ENCODE measurements at places on chromosomes 5 and 9. TPM values are rescaled to one million over a fixed set of nuclear protein-coding genes. Genes with fewer than 3 reads are reported as not detected.

GRCh38 chr5:84869675-84870074, 485.0 kb upstream of the EDIL3 start:
- no peak for DNase-seq

DNA sequence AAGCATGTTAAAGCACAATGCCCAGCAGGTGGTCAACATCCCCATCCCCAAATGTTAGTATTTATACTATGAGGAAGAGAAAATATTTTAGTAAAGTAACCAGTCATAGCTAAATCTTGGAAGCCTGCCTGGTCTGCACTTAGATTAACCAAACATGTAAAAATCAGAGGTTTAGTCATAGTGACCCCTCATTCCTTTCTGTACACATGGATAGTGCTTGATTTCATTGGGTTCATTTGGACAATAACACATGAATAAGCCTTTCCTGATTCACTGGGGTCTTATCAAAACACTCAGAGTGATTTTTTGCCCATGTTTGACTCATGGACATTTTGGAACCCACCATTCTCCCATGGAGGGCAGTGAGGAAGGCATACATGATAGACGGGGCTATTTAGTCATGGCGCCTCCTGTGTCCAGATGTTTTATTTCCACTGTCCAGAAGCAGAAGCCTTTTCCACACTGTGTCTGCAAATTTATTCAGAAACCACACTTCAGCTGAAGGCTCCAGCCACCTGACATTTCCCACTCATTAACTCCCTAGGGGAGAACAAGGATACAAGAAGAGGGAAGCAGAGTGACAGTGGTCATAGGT, 32.5 kb downstream of the OR1J1 start:
- DNase-seq = peak; percentile 11

- DNase-seq = no peak
Observed at GRCh38 chr9:97548379-97548778, 46.9 kb downstream of the TMOD1 start.

The RASEF gene
- 14.7 TPM for total RNA-seq

The GRM6 gene
- not detected for total RNA-seq

GRCh38 chr5:180670586-180671359, 21.4 kb upstream of the FLT4 start:
- peak; percentile 77 for DNase-seq

The SEMA6A gene
- not detected for total RNA-seq

DNA sequence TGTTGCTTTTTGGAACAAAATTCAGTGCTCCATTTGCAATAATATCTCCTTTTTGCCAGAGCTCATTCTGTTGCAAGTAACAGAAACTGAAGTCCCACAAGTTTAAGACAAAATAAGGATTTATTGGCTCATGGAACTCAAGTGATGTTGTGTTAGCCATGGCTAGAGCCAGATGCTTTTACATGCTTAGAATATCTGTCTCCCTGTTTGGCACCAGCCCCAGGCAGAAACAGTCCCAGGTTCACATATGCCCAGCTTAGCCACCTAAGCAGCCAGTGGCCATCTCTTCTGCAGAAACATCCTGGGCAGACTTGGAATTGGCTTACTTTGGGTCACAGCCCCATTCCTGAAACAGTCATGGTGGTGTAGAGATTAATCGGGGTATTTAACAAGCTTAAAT, 540.9 kb upstream of the SGCD start:
- DNase-seq = no peak

GRCh38 chr5:11110128-11110527, 349.1 kb upstream of the DAP start:
- DNase-seq = peak; percentile 38

DNA sequence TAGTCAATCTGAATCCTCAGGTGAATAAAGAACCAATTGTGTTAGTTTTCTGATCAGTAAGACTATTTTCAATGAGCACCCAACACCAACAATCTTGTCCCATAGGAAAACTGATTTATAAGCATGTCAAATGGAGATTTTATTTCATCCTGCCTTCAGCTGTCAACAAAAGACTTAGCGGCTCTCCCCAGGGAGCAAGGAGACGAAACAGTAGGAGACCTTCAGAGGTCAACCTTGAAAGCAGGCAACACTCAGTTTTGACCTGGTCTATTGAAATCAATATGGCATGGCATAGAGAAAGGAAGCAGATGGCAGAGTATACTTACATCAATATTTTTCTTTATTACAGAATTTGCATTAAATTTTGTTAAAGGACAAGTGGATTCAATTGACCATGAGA, 34.1 kb downstream of the ZNF622 start:
- no peak for DNase-seq

GRCh38 chr5:110644357-110644756, 82.1 kb downstream of the TMEM232 start:
- DNase-seq = peak; percentile 19

DNA sequence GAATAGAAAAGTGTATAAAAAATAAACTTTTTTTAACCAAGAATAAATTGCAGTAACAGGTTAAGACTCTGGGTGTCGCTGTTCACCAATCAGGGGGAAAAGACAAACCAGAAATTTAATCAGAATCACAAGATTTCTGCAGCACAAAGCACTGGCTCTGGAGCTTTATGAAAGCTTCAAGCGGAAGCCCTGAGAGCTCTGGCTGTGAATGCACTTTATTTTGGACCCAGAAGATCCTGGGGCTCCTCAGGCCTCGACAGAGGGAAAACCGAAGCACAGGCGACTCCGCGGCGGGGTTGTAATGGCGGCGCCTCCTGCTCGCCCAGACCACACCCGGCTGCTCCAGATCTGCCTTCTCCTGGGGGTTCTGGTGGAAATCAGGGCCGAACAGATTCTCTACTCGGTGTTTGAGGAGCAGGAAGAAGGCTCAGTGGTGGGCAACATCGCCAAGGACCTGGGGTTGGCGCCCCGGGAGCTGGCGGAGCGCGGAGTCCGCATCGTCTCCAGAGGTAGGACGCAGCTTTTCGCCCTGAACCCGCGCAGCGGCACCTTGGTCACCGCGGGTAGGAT, at the start of gene PCDHGA4:
Gene PCDHGA4 (plus strand): TSS at position 122 of the 570 bp plus-strand sequence. CDS start 87 bp downstream, at position 209.
- DNase-seq = no peak

The PCDHGB3 gene
- 1.2 TPM for total RNA-seq

- DNase-seq = peak; percentile 49
Observed at GRCh38 chr5:81838307-81838906, 87.5 kb upstream of the SSBP2 start.

GRCh38 chr9:126699401-126699881, 85.7 kb downstream of the LMX1B start:
- no peak for DNase-seq

The CAMK2A gene
- total RNA-seq = 0.15 TPM

- no peak for DNase-seq
Observed at GRCh38 chr9:116099821-116100220, 53.8 kb upstream of the PAPPA start.

GRCh38 chr5:15365070-15365469, 134.9 kb upstream of the FBXL7 start:
- no peak for DNase-seq

GRCh38 chr9:112325600-112325999, 7.8 kb downstream of the PTBP3 start:
- no peak for DNase-seq

The LCNL1 gene
- total RNA-seq = not detected

- peak; percentile 78 for DNase-seq
Observed at GRCh38 chr5:138753794-138754698, 821 bp downstream of the CTNNA1 start.

The IFNB1 gene
- total RNA-seq = not detected

DNA sequence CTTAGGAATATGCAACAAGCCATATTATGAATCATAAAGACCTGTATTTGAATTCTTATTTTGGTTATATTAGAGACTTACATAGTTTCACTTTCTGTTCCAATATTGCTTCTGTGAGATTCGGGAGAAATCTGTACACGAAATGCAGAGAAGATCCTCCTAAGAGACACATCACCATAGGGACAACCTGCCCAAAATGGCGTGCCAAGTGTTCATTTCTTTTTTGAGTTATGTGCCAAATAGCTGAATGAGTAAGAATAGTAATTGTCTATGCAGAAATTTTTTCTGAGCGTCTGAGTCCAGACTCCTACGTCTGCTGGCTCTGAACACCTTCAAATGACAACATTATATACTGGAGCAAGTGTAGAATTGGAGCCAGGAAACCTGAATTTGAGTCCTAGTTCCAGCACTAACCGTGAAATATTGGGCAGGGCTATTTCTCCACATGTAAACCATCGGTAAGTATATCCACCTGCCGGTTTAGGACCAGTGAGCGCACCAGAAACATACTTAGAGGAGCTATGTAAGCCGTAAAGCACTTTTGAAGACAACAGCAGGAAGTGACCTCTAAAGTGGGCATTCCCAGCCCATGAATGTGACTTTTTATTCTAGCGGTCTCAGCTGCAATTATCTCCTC, 163.9 kb upstream of the DMRT1 start:
- no peak for DNase-seq

The KYAT1 gene
- 12.9 TPM for total RNA-seq

- no peak for DNase-seq
Observed at GRCh38 chr5:40831346-40832210, 3.4 kb downstream of the RPL37 start.

DNA sequence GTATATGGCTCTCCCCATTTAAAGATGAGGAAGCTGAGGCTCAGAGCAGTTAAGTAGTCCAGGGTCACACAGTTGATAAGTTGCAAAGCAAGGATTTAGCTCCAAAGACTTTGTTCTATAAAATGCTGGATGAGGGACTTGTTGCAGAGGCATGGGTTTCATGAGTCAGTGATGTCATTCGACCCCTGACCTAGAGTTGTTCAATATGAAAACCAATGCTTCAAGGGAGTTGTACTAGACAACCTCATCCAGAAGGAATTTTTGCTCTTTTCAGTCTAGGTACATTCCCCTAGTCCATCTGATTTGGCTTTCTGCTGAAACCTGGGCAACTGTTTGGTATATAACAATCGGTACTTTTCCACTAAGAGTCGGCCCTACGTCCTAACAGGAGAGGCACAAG, 550.4 kb downstream of the EBF1 start:
- no peak for DNase-seq

The INSL4 gene
- not detected for total RNA-seq

The PMPCA gene
- total RNA-seq = 54.9 TPM

The ECSCR gene
- total RNA-seq = 0.36 TPM

The IL3 gene
- total RNA-seq = not detected

- peak; percentile 65 for DNase-seq
Observed at GRCh38 chr5:148841519-148841918, 15.1 kb downstream of the ADRB2 start.

The NHP2 gene
- 649 TPM for total RNA-seq

DNA sequence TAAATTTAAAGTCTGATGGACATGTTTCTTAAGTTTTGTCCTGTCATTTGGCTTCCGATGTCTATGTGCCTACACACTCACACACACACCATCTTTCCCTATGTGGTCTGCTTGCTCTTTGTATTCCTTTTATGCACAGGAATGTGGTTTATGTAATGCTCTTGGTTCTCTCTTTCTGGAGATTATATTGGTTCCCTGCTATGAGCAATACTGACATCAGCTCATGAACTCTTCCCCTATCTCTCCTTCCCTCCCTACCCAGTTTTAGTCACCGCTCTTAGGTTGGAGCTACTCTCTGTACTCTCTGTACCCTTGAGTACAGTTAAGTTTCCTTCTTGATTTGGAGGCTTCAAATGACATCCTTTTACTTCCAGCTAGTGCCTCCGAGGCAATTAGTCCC, 77.9 kb upstream of the MVB12B start:
- DNase-seq = peak; percentile 81

DNA sequence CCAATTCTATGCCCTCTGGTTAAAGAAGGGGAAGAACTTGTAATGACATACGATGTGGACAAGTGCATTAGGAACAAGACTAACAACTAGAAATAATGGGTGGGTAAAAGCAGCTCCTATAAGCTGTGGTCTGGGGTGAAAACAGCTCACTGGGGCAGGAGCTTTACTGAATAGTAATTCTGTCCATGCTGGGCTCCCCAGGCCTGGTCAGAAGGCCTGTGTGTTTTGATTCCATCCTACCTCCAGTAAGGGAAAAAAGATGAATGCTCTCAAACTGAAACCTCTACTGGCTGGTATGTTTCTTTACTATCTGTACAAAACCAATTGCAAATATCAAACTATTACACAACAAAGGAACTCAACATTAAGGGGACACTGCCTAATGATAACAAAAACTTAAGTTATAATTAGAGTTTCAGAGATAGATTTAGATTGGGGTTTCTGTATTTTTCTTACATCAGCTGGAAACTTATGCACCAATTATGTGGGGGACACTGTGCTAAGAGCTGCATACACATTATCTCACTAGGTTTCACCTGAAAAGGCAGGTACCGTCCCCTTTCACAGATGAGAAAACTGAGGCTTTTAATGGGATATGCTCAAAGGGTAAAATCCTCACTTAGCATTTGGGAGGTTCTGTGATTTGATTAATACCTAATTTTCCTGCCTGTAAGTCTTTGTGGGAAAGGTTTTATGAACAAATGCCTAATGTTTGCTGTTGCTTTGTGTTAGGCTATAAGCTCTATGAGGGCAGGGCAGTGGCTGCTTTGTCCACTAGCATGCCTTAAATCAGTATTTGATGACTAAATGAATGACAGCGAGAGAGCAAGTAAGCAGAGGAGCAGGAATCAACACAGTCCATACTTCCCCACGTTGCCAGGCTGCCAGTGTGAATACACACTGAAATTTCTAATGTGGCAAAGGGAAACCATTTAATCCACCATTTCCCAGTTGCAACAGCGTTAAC, 53.6 kb downstream of the ELL2 start:
- no peak for DNase-seq

GRCh38 chr5:41869151-41869723, 988 bp downstream of the OXCT1 start:
- peak; percentile 31 for DNase-seq

GRCh38 chr9:5793812-5794211, 39.1 kb downstream of the ERMP1 start:
- DNase-seq = no peak

GRCh38 chr5:139566611-139567010, 5.5 kb downstream of the UBE2D2 start:
- no peak for DNase-seq

The WDR38 gene
- not detected for total RNA-seq

DNA sequence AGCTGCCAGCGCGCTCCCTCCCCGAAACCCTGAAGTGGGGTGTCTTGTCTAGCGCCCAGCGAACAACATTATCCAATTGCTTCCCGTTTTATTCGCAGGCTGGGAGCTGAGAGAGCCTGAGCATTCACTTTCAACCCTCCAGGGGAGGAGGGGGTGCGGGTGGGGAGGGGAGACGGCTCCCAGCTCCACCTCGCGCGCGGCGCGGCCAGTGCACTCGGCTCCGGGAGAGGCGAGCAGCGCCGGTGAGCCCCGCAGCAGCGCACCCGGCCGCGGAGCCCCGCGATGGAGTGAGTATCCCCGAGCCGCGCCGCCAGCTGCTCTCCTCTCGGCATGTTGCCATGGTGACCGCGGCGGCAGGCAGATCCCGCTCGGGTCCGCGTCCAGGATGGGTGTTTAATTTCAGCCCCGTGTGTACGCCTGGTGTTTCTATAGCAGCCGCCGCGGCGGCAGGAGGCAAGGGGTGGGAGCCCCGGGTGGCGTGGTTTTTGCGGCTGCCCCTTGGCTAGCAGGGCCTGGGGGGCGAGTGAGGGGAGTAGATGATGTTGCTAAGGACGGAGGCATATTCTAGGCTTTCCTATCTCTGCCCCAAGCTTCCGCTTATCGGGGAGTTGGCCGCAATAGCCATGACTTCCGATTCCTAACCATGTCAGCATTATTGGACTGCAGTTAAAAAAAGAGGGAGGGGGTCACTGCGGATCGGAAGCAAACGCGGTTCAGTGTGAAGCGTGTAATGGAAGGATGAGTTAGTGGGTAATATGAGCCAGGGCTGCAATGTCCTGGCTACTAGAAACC, 139.2 kb upstream of the PALM2AKAP2 start:
- DNase-seq = no peak

GRCh38 chr5:116947691-116948528, 373.3 kb upstream of the SEMA6A start:
- DNase-seq = peak; percentile 61

The UAP1L1 gene
- 6.4 TPM for total RNA-seq

GRCh38 chr5:8865686-8866374, 680.0 kb downstream of the SEMA5A start:
- no peak for DNase-seq

Data from PC-3 (cell line).